A549 treated with CpdA at 1 μM for 4 hours (cell line): ENCODE measurements at places on chromosomes 7 and 10. TPM values are rescaled to one million over a fixed set of nuclear protein-coding genes. Genes with fewer than 3 reads are reported as not detected.

Gene RHOBTB1
- total RNA-seq: 4.3 to 7.2 TPM (median 5.8 TPM) in 5 replicates

Gene UBE3C
- 57.0 to 71.2 TPM (median 64.5 TPM) in 5 replicates for total RNA-seq

Gene EIF5AL1
- total RNA-seq: 1.7 to 3.8 TPM (median 2.2 TPM) in 5 replicates

Gene ZP3
- total RNA-seq: 18.4 to 22.7 TPM (median 20.0 TPM) in 5 replicates

Gene BUD23
- 122 to 159 TPM (median 137 TPM) in 5 replicates for total RNA-seq

Gene NUB1
- 37.2 to 52.1 TPM (median 39.9 TPM) in 5 replicates for total RNA-seq

Gene SORCS1
- total RNA-seq: not detected in 5 replicates

Gene HABP2
- 0.04 to 0.20 TPM (median 0.08 TPM) in 4 of 5 replicates, not detected in the other for total RNA-seq

Gene ARPC1A
- 133 to 146 TPM (median 136 TPM) in 5 replicates for total RNA-seq

Gene TRIL
- not detected in 5 replicates for total RNA-seq

Gene SPDYE2B
- not detected in 5 replicates for total RNA-seq

Gene LIPN
- not detected in 5 replicates for total RNA-seq
